ENCODE measurements at places on chromosomes 12 and 14.

DNA sequence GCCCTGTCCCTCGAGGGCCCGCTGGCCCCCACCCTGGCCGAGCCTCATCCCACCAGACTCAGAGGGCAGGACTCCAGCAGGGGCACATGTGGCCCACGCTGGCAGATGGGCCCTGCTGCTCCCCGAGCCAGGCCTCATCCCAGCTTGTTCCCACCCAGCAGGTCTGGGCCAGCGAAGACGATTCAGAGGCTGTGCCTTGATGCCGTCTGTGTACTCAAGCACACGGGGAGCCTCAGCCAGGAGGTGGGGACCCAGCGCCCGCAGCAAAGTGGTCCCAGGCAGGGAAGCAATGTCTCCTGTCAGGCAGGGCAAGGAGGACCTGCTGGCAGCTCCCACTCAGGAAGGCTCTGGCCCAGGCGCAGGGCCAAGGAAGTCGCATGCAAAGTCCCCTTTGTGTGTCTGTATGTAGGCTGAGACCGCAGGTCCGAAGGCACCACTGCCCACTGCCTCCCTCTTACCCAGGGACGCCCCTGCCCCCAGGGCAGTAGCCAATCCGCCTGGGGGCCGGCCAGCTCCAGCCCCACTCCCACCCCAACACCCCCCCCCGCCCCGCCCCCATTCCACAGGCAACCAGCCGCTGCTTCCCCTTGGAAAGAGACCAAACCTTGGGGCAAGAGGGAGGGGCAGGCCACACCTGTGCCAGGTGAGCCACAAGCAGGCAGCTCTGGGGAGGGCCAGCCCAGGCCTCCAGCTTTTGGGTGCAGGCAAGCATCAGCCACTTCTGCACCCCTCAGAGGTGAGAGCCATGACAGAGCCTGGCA is 9.4 kb downstream of the DEGS2 start:
- DNase-seq: no peak

DNA sequence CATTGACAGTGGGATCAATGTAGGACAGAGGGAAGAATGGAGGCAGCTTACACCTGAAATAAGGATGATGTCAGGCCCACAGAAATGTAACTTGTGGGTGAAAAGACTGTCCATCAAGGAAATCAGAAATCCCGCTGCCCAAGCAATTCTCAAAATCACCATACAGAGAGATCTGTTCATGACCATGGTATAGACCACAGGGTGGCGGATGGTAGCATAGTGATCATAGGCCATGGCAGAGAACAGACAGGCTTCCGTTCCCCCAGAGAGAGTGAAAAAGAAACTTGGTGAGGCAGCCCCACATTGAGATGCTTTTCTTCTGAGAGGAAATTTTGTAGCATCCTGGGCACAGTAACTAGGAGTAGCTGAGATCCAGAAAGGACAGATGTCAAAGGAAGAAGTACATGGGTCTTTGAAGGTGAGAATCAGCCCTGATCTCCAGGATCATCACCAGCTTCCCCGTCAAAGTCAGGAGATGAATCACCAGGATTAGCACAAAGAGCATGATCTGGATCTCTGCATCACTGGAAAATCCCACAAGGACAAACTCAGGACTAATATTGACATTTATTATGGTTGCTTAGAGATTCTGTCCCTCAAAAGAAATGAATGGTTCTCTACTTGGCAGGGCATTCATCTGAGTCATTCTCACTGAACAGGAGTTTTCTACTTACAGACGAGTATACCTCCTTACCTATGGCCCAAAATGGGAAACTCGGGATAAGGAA is 5.5 kb upstream of the ZNF641 start:
- no peak for DNase-seq

DNA sequence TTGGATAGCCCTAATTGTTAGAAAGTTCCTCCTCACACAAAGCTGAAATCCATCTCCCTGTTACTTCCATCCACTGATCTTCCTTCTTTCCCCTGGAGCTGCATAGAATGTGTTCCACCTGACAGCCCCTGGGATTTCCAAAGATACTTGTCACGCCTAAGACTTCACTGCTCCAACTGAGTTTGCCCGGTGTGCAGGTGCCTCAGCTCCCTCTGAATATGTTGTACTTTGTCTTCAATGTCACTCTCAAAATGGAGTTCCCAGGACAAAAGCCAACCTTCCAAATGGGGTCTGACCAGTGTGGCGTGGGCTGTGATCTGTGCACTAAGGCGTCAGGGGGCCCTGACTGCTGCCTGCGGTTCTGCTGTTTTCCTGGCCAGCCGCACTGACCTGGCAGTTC is 42.8 kb downstream of the CACNA2D4 start:
- no peak for DNase-seq

- no peak for DNase-seq
Measured at GRCh38 chr12:62658910-62659309, 192.3 kb downstream of the MON2 start.

DNA sequence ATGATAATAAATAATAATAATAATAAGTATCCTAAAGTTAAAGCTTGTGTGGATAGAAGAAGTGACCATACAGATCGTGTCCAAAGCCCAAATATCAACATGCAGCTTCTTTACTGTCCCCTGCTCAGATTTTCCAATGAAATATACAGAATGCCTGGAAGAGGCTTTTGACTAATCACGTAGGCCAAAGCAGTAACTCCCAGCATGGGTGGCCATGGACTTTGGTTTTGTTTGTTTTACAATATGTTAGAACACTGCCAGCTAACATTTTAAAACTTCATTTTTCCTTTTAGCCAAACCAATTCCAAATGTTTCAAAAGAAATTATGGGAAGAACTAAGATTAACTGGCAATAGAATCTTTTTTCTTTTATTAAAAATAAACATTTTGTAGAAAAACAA is 400.0 kb upstream of the FLRT2 start:
- DNase-seq: no peak

DNA sequence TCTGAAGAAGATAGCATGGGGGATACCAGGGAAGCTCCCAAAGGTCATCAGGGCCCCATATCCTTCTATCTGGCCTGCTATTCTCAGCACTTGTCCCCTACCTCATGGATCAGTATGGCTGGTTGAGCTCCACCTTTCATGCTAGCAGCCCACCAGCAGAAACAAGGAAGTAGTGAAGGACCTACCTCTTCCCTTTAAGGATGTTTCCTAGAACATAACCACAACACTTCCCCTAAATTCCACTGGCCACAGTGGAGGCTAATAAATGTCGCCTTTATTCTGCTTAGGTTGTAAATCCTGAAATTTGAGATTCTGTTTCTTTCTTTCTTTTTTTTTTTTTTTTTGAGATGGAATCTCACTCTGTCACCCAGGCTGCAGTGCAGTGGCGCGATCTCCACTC is 128.6 kb upstream of the PARP11 start:
- DNase-seq: no peak

- DNase-seq: no peak
Measured at GRCh38 chr14:76375947-76376404, at the start of gene ESRRB. Gene ESRRB (plus strand): TSS chr14:76376137. CDS start chr14:76376402, 265 bp downstream.

GRCh38 chr14:27536748-27537147 is 938.9 kb upstream of the NOVA1 start:
- DNase-seq: no peak

DNA sequence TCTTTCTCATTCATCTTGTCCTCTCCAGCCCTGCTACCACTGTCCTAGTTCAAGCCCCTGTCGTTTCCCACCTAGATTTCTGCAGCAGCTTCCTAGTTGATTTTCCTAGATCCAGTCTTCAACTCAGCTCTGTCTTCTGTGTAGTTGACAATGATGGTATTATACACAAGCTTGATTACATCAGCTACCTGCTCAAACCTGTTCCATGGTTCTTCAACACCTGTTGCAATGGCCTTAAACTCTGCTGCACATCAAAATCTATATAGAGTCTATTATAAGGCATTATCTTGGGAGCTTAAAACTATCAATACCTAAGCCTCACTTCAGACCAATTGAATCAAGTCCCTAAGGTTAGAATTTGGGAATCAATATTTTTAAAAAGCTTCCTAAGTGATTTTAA is 71.7 kb upstream of the PELI2 start:
- no peak for DNase-seq

DNA sequence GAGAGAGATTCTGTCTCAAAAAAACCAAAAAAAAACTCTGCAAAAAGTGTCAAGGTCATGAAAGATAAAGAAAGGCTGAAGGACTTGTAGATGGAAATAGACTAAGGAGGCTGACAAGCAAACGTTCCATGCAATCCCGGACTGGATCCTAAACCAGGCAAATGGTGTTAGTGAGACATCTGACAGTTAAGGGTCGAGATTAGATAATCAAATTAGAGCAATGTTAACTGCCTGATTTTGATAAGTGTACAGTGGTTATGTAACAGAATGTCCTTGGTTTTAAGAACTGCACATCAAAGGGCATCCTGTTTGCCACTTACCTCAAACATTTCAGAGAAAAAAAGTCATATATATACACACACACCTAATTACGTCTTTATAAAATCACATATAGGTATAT is 3.5 kb upstream of the RAN start:
- no peak for DNase-seq

- DNase-seq: no peak
Measured at GRCh38 chr14:92696366-92696765, 52.1 kb downstream of the LGMN start.

GRCh38 chr12:43760396-43760795 is 1.6 kb downstream of the IRAK4 start:
- DNase-seq: no peak

GRCh38 chr12:120903412-120904196 is 554 bp downstream of the SPPL3 start:
- DNase-seq: peak; percentile 66

- peak; percentile 22 for DNase-seq
Measured at GRCh38 chr12:98559666-98560065, 33.8 kb upstream of the SLC25A3 start.

DNA sequence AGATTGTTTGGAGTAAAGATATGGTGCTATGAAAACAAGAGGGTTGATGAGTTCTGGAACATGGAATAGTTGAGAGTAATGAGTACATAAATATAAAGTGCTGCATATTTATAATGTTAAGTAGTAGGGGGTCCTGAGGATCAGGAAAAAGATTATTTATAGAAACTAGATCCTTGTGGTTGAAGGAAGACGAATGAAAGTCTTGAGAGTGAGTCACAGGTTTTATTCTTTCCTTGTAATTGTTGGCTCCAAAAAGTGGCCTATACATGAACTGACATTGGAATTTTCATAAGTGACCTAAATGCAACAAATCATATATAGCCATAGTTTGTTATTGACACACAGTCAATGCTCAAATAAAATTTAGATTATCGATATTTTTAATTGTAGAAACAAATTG is 440.4 kb upstream of the PRICKLE1 start:
- no peak for DNase-seq

DNA sequence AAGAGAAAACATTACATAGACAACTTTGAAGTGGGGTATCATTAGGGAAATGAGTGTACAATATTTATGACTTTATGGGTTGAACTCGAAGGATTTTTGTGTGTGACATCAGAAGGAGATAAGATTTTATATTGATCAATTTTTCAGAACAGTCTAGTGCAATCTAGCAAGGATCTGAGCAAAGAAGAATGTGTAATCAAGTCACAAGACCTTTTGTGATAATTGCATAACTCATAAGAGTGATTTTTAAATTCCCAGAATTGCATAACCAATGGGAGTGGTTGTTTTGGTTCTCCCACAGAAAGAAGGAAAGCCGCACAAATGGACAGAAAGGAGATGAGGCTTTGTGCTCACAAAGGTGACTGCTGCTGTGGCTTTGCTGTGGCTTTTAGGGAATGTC is 441.8 kb upstream of the FLRT2 start:
- no peak for DNase-seq

DNA sequence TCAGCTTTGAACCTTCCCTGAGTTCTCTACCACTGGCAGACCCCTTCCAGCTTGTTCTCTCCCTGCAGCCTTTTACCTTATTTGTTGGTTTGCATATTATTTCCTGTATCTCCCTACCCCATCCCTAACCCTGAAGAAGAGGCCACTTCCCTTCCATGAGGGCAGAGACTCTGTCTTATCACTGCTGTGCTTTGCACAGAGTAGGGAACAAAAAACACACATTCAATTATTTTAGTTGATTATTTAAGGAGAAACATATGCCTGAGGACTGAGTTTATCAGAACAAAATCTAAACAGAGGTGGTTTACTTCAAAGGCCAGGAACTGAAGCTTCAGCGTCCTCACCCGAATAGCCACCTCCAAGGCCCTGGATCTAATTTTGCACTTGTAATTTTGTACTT is 111.7 kb upstream of the RFLNA start:
- DNase-seq: no peak

GRCh38 chr12:40792792-40793386 is 100.7 kb downstream of the CNTN1 start:
- no peak for DNase-seq

- DNase-seq: no peak
Measured at GRCh38 chr12:4742416-4742970, 22.3 kb downstream of the GALNT8 start.

- no peak for DNase-seq
Measured at GRCh38 chr12:66062290-66062625, 68.3 kb downstream of the LLPH start.

- no peak for DNase-seq
Measured at GRCh38 chr14:79652513-79653307, 558.6 kb downstream of the DIO2 start.

GRCh38 chr12:98483621-98484503 is 31.5 kb upstream of the TMPO start:
- no peak for DNase-seq

- DNase-seq: no peak
Measured at GRCh38 chr12:40376533-40377267, 151.9 kb downstream of the LRRK2 start.

DNA sequence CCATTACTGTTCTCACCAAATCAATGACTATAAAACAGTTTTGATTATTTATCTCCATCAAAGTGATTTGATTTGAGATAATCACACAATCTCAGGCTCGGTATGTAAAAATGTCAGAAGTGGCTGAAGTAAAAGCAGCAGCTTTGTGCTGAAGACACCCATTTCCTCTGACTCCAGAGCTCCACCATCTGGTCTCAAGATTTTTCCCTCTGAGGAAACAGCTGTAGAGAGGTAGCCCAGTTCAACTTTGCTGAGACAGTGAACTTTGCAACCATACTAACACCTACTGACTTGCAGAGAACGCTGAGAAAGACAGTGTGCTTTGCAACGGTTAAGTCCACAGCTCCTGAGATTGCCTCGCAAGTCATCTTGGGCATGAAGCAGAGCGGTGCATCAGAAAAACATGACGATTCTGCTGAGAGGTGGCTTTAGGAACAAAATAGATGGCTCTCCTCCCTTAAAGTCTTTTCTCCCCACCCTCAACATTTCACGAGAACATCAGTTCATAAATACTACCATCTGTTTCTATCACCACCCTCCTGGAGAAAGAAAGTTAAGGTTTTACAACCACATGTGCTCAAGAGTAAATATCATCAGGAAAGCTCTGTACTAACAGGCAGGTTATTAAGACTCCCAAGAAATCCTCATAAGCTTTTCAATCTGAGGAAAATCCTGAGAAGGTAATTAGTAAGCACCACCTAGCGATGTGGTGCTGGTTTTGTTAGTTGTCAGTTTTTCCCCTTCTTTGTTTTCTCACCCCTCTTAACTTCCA is 34.8 kb downstream of the HIGD1C start:
- peak; percentile 28 for DNase-seq

DNA sequence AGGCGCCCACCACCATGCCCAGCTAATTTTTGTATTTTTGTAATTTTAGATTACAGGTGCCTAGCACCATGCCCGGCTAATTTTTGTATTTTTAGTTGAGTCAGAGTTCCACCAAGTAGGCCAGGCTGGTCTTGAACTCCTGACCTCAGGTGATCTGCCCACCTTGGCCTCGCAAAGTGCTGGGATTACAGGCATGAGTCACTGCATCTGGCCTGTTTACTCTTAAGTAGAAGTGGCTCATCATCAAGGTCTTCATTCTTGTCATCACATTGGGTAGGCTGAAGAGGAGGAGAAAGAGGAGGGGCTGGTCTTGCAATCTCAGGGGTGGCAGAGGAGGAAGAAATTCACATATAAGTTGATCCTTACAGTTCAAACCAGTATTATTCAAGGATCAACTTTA is 152.4 kb upstream of the ATP2B1 start:
- no peak for DNase-seq

Measured in NCI-H146 (cell line).